ENCODE measurements at places on chromosomes 3 and 15. TPM values are rescaled to one million over a fixed set of nuclear protein-coding genes. Genes with fewer than 3 reads are reported as not detected.

- DNase-seq = no peak
Observed at GRCh38 chr3:188906236-188906635, 265.5 kb upstream of the TPRG1 start.

- peak; percentile 79 for DNase-seq
Observed at GRCh38 chr3:69012800-69013252, 658 bp downstream of the EOGT start.

DNA sequence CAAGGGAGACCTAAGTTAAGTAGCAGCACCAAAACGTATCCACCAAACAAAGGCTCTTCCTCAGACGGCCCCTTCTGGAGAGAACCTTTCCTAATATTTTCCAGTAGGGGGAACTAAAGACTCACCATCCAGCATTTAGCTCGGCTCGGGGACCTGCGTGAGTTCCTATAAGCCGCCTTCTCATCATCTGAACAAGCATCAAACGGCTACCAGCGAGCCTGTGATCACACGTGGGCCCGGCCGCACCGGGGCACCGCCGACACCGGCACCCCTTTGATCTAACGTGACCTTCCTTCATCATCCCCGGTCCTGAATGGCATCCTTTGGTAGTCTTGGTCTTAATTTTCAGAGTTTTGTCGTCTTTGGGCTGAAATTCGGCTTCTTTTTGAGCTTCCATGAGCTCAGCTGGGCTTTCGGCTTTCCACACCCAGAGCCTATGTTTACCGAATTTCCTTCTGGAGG lies 1.4 kb upstream of the ROBO2 start:
- DNase-seq = peak; percentile 69

PRICKLE2 gene
- total RNA-seq = 14.6 TPM

PLSCR2 gene
- not detected for total RNA-seq

DNA sequence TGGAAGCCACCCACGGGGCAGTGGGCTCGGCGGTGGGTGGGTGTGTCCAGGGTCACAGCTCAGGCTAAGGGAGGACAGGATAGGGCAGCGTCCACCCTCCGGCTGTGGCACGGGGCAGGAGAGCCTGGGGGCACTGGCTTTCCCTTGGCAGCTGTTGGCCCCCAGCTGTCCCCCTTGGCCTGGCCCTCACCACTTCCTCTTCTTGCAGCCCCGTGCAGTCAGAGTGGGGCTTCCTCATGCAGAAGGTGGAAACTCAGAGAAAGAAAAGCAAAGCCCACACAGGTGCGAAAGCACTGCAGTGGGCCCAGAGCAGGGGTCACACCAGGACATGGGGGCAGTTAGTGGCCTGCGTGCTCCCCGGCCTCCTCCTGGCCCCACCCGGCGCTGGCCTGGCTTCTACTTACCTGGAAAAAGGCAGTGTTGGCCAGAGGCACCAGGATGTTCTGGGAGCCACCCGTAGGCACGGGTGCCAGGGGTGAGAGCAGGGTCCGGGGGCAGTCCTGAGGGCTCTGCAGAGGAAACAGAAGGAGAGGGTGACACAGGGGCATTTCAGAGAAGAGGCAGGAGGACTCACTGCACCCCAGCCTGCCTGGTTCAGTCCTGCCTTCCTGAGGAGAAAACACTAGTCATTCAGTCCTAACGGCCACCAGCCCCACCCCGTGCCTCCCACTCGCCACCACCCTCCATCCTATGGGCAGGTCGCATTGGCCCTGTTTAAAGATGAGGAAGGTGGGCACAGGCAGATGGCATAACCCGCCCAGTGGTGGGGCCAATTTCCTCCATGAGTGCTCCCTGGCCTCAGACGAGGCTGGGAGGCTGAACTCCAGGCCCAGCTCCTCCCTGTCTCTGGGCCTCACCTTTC lies 28.3 kb downstream of the PLXND1 start:
- peak; percentile 37 for DNase-seq

- no peak for DNase-seq
Observed at GRCh38 chr3:124354150-124354549, 362.2 kb upstream of the ROPN1 start.

CILP gene
- 0.27 TPM for total RNA-seq

GOLGA8R gene
- 1.4 TPM for total RNA-seq

- no peak for DNase-seq
Observed at GRCh38 chr15:57554812-57555179, 36.9 kb upstream of the MYZAP start.

- DNase-seq = no peak
Observed at GRCh38 chr3:101946906-101947305, 97.6 kb downstream of the NFKBIZ start.

- no peak for DNase-seq
Observed at GRCh38 chr3:52367891-52368880, 52.1 kb downstream of the DNAH1 start.

LYZL4 gene
- not detected for total RNA-seq

DNA sequence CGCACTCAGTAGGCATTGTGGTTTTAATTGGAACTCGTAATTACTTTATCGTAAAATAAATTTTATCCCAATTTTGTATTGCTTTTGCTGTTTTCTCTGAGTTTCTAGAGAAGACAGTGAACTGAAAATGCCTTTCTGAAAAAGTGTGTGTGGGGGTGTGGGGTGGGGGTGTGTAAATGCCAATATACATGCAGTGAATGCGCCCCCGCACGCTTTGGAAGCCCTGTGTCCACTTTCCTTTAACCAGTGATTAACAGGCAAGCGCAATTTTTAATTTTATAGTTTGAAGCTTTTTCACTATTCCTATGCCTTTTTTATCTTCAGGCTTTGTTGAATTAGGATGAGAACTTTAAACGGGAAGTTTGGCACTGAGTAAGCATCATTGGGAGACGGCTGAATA lies 47.4 kb upstream of the GMNC start:
- no peak for DNase-seq

DNA sequence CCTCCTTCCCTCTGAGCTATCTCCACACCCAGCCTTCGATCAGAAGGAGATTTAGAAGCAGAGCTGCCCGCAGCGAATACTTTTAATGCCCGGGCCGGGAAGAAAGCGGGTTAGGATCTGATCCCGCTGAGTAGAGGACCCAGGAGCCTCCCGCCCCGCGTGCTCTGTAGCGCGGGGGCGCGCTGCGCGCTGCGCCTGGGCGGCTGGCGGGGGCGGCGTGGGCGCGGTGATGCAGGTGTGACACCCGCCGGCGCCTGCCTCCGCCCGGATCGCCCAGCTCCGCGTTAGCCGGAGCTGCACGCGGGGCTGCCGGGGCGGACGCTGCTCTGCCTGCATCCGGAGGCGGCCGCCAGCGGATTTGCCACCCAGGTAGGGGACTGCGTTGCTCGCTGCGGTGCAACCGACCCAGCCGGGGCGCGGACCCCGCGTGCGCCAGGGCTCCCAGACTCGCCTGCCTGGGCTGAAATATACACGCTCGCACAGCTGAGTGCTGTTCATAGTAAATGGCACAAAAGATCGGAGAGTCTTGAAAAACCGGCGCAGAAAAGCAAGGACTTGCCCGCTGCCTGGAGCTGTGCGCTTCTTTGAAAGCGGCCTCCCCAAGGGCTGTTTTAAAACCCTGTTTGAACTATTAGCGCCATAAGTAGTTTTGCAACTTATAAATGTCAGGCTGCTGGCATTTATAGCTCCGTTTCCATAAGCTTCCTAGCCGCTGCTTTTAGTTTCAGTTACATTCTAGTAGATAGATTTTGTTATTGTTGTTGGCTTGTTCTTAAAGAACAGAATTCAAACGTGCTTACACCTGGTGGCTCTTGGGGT lies at the start of gene SV2B:
SV2B (plus strand) TSS at position 263 of the 819 bp plus-strand sequence. CDS start 126,007 bp downstream, outside the sequence.
- no peak for DNase-seq

DNA sequence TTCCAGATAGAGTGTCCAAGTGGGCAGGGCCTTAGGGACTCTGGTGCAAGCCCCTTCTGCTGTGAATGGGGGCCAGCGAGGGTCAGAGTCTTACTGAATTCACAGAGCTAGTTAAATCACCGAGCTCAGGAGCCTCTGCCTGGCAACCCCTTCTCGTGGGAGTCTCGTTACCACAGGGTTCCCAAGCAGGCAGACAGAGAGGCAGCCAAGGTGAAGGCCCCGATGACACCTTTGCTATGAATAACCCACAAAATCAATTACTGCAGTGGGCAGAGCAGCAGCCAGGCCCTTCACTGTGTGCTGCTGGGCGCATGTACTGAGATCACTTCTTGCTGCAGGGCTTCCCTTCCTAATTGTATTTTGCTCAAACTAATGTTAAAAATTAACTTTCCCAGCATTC lies 56.9 kb downstream of the SPSB4 start:
- no peak for DNase-seq

DHX36 gene
- 43.5 TPM for total RNA-seq

DNAH12 gene
- 0.32 TPM for total RNA-seq

GRCh38 chr3:39779511-39780230 lies 29.7 kb upstream of the MYRIP start:
- DNase-seq = no peak

Measured in myocyte (in vitro differentiated cells).